CD8-positive, alpha-beta memory T cell (primary cell): ENCODE measurements at places on chromosomes 6 and 20. TPM values are rescaled to one million over a fixed set of nuclear protein-coding genes. Genes with fewer than 3 reads are reported as not detected.

DNA sequence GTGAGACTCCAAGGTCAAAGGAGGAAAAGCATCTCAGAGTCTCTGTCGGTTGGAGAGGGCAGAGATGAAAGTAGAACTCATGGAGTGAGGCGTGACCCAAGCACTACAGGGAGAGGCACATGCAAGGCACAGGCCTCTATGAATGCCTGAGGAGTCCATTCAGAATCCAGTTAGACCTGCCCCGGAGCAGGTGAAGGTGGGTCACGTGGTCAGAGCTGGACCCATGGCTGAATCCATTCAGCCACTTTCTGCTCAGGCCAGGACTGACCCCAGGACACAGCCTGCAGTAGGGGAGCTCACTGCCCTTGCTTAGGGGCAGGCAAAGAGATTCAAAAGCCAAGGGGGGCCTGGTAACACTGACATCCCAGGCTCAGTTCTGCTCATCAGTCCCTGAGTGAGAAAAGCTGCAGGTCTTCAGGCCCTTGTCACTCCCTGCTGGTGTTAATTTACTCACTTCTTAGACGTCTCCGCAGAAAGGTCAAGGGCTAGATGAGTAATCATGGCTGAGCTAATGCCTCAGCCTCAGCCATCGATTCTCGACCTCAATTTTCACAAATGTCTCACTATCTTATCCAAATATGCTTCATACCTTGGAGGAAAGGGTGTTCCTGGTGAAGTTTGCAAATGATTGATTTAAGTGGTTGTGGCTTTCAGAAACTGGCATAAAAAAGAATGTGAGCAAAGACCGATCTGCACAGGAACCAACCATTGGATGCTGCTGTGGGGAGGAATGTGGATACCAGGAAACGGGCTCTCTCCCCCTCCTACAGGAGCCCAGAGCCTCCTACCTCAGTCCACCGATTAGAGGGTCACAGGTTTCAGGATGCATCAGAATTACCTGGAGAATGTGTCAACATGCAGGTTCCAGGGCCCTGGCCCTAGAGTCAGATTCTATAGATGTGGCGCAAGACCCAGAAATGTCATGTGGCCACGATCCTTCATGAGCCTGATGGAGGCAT, 584.4 kb downstream of the PTPRT start:
- no peak for DNase-seq

- DNase-seq, result no peak
Observed at GRCh38 chr6:36126121-36126520, 4.2 kb upstream of the MAPK13 start.

DNA sequence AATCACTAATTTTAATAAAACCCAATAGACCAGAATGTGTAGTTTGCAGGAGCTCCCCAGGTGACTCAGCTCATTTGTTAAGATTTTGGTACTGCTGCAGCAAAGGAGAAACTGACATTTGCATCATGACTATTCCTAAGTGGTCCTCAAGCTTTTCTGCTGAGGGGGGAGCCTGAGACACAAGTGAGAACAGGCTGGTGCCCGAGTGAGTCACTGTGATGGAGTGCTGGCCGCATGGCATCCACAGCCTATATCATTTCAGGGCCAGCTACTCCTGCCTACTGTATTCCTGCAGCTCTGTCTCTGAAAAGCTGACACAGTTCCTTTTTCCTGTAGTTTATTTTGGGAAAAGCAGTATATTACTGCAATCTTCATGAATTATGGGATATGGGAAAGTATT, 113.7 kb upstream of the ENPP5 start:
- no peak for DNase-seq

- no peak for DNase-seq
Observed at GRCh38 chr20:49675368-49676151, 38.1 kb downstream of the B4GALT5 start.

DNA sequence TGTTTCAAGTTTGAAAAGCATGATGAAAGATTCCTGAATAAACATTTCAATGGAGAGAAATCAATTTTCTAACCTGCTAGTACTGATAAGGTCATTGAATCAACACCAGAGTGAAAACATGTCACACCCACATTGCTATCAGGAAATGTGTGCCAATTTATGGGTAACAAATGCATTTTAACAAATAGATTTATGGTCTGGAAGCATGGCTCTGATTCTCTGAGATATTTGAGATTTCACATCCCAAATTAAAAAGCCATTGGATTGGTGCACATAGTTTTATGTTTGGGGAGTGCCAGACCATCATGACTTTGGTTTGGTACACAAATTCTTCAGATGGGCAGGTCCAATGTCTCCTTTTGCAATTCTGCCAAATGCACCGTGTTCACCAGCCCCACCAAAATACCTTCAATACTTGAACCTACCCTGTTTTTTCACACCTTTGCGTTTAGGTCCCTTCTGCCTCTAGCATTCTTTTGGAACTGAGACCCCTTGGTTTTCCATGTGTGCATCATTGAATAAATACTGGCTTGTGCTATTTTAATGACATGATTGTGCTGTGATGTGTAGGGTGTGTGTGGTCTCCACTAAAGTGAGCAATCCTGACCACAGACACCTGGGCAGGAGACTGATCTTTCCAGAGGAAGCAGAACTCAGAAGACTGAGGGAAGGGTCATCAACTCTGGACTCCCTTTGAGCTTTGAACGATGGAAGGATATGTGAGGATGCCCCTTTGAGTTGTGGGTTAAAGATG, 20.4 kb downstream of the IL20RA start:
- no peak for DNase-seq

DNA sequence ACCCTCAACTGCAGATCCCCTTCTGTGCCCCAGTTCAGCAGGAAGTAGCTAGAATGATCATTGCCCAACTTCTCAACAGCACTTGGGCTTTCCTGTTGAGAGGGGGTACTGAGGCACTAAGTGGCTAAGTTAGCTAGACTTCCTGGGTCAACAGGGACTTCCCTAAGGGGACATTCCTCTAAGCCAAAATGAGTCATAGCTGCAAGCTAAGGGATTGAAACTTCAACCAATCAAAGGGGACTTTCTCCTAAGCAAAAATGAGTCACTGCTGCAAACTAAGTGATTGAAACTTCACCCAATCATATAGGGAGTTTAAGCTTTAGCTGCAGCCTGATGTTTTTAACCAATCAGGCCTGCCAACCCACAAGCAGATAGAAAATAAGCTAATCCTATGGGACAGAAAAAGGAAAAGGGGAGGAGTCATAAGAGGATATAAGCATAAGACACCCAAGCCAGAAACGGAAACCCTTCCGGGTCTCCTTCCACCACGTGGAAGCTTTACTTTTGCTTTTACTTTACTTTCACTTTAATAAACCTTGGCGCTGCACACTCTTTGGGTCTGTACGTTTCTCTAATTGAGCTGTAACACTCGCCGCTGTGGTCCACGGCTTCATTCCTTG, 659.0 kb upstream of the HS3ST5 start:
- DNase-seq, result no peak

- DNase-seq, result no peak
Observed at GRCh38 chr6:140366991-140367390, 992.5 kb upstream of the CITED2 start.

DNA sequence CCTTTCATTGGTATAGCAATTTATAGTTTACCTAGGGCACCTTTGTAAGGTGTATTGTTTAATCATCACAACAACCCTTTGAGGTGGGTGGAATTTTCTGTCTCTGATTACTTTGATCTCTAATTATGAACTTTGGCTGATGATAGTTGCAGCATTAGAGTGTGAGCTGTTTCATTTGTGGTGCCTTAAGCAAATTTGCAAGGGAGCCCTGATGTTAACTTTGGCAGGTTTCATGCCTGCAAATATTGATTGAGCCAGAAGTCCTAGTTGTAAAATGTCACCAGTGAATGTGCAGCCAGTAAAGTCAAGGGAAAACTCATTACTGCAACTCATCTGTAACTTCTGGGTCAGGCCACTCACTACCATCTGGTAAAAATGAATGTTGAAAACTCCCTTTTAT, 29.8 kb downstream of the CTNNBL1 start:
- DNase-seq, result no peak

- DNase-seq, result no peak
Observed at GRCh38 chr6:2816158-2816557, 25.5 kb downstream of the SERPINB1 start.

The EBF4 gene
- total RNA-seq, result 0.66 TPM

The TMEM14C gene
- total RNA-seq, result 62.8 TPM

The SPTLC3 gene
- not detected for total RNA-seq

The SIGLEC1 gene
- total RNA-seq, result 0.24 TPM

The OR2H1 gene
- not detected for total RNA-seq

The LGSN gene
- not detected for total RNA-seq

The FOXF2 gene
- not detected for total RNA-seq

The CYP21A2 gene
- total RNA-seq, result 0.37 TPM

The APOM gene
- 3.3 TPM for total RNA-seq

The RSPH3 gene
- total RNA-seq, result 4.2 TPM
